ENCODE measurements at places on chromosomes 2 and 18. TPM values are rescaled to one million over a fixed set of nuclear protein-coding genes. Genes with fewer than 3 reads are reported as not detected.
A peak's percentile ranks its signal among the peaks of the same experiment; 100 is the strongest.

DNA sequence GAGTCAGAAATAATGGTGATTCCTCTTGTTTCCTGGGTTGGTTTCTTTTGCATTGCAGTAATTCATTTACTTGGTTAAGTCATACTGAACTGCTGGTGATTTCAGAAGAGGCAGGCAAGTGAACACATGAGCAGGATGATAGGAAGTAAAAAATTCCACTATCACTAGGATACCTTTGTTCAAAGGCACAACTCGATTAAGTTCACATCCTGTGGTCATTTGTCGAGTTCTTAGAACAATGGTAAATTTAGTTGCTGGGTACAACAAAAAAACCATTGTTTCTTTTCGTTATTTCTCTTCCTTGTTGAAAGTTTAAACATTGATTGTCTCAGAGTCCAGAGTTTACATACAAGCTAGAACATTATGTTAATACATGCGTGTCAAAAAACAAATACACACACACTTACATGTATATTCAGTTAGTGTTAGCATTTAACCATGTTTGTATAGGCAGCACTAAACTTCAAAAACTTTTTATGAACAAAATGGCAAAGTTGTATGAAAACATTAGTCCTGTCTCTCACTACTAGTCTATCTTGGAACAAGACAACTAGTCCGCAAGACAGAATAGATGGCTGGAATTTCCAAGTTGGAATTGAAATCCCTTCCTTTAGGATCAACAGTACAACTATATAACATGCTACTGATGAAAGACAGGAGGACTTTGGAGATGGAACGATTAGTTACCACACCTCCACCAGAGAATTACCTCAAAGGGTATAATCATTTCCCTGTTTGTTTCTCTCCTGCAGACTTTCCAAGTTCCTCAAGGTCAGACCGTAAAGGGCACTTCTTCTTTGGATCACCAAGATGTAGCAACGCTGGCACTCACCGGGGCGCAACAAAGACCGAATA, 26.2 kb downstream of the STK39 start:
- DNase-seq: peak; percentile 66

GRCh38 chr2:128250229-128251025, 68.2 kb downstream of the HS6ST1 start:
- no peak for DNase-seq

GRCh38 chr18:48303883-48304282, 105.3 kb downstream of the ZBTB7C start:
- no peak for DNase-seq

DNA sequence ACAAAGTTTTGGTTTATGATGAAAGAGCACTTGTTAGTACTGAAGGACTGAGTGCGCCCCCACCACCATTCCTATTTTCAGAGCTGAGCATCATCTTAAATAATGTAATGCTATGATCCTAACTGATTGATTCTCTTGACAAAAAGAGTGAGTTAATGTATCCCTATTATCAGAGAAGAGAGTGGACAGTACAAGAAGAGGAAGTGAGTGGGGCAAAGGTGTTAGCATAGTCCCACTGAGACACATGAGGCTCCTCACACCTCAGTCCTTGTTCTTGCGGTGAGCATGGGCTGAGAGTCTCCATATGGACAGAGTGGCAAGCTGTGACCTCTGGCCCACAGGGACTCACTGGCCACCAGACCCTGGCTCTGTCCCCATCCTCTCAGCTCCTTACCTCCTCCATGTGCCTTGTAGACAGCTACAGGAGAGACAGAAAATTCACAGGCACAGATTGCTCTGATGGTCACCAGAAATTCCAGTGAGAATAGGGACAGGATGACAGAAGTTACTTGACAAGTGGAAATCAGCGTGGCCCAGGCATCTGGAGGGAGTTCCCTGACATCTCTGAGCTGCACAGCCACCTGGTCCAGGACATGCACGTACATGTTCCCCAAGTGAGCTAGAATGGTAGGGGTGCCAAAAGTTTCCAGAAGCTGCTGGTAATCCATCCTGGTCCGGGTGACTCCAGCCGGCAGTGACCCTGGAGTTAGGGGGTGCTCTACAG, 32.6 kb downstream of the NAPG start:
- peak; percentile 75 for DNase-seq

Gene KLHL14
- not detected for total RNA-seq

- DNase-seq: no peak
Measured at GRCh38 chr2:23837871-23838270, 89.1 kb downstream of the ATAD2B start.

GRCh38 chr2:62536873-62537547, 31.0 kb upstream of the TMEM17 start:
- peak; percentile 83 for DNase-seq

DNA sequence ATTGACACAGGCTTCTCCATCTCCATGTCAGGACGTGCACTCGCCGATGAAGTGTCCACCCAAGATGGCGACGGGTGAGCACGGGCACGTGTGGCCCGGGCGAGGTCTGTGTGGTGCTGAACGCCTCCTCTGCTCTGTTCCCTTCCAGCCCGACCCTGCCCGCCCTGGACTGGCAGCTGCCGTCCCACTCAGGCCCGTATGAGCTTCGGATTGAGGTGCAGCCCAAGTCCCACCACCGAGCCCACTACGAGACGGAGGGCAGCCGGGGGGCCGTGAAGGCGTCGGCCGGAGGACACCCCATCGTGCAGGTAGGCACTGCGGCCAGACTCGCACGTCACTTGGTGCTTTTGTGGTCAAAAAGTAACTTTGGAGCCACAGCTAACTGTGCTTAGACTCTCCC, 37.7 kb downstream of the NFATC1 start:
- no peak for DNase-seq

DNA sequence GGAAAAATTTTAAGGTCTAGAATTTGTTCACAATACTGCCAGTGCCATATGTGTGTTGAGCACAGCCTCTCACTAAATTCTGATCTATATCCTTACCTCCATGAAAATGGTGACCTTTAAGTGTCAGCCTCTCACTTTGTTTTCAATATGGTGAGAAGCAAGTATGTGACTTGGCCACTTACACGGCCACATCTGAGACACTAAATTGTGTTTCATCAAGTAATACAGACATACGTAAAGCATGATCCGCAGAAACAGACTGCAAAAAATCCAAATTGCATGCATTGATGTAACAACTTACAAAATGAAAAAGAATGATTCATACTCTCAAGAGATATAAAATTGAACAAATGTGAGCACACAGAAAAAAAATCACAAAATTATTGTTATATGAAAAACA, 55.2 kb upstream of the UGP2 start:
- DNase-seq: no peak

Gene PTPN2
- 50.1 TPM for total RNA-seq

- DNase-seq: peak; percentile 35
Measured at GRCh38 chr2:206452750-206453149, 9.4 kb downstream of the ADAM23 start.

GRCh38 chr18:24395049-24395795, 2.4 kb downstream of the OSBPL1A start:
- peak; percentile 23 for DNase-seq

GRCh38 chr2:204272089-204272488, 273.2 kb upstream of the PARD3B start:
- DNase-seq: no peak

Gene FAP
- 0.26 TPM for total RNA-seq

Gene IMPA2
- total RNA-seq: 91.1 TPM

DNA sequence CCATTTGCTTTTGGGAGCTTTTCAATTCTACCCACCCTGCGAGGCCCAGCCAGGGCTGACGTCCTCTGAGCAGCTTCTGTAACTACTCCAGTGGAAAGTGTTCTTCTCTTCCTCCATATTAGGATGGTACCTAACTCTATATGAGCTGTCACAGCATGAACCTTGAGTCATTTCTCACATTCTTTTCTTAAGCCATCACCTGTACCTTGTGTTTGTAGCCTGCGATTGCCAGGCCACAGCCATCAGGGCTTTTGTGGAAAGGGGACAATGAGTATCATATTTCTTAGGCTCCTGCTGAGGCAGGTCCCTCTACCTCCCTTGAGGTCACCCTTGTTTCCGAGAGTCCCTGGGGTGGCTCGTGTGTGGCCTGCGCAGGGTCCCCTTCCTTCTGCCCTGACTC, 144.5 kb upstream of the DLX2 start:
- peak; percentile 85 for DNase-seq

Gene UXS1
- total RNA-seq: 41.6 TPM

Gene NHEJ1
- 22.1 TPM for total RNA-seq

GRCh38 chr2:204386668-204387067, 158.6 kb upstream of the PARD3B start:
- no peak for DNase-seq

Gene ANKRD62
- 0.13 TPM for total RNA-seq

DNA sequence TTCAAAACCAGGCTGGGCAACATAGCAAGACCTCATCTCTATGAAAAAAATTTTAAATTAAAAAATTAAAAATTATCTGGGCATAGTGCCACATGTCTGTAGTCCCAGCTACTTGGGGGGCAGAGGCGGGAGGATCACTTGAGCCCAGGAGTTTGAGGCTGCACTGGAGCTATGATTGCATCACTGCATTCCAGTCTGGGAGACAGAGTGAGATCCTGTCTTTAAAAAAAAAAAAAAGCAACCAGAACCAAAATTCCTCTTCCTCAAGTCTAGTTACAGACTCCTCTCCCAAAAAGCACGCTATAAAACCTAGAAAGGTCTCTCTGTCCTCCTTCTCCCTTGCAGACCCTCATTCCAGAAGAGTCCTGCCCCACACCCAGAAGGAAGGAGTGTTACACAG, 23.9 kb downstream of the TNFAIP6 start:
- no peak for DNase-seq

Gene FEZ2
- 46.3 TPM for total RNA-seq

Gene GALNT5
- 26.1 TPM for total RNA-seq

GRCh38 chr18:21000667-21001066, 110.9 kb downstream of the ROCK1 start:
- DNase-seq: peak; percentile 52

DNA sequence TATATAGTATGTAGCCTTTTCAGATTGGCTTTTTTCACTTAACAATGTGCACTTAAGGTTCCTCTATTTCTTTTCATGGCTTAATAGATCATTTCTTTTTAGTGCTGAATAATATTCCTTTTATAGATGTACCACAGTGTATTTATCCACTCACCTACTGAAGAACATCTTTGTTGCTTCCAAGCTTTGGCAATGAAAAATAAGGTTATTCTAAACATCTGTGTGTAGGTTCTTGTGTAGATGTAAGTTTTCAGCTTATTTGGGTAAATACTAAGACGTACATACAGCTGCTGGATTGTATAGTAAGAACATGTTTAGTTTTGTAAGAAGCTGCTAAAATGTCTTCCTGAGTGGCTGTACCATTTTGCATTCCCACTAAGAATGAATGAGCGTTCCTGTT, 68.3 kb upstream of the RASGRP3 start:
- DNase-seq: no peak

Gene ITGA4
- total RNA-seq: under 0.01 TPM

DNA sequence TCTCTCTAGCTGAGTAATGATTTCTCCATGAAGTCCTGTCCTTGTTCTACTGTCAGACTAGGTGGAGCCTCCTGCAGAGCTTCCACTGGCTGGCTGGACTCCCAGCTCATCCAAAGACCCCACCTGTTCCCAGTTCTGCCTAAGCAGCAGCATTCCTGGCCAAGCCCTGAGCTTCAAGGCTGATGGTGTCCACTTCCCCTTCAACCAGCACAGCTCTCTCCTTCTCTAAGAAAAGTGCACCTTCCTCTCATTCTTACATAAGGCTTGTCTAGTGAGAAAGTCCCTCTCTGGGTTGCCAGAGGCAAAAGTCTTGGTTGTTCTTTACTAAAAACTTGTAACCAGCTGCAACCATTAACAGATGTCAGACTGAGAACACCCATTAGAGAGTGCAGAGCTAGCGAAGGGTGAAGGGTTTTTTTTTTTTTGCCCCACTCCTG, 58.9 kb downstream of the CXCR4 start:
- no peak for DNase-seq

DNA sequence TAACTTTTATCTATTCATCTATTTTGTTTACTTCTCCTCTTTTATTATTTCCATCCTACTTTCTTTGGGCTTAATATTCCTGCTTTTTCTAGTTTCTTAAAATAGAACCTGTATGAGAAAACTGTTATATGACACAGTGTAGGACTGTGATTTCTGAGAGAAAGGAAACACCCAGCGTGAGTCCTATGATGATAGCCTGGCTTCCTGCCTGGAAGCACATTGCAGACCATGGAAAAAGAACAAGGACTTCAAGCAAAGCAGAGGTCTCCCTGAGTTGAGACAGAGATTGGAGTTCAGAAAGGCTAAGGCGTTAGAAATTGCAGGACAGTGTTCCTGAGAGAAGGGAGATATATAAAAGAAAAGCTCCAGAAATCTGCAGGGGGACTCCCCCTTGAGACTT, 7.8 kb downstream of the RBM44 start:
- DNase-seq: no peak

- DNase-seq: no peak
Measured at GRCh38 chr18:29078273-29078672, 901.3 kb upstream of the CDH2 start.

- DNase-seq: peak; percentile 20
Measured at GRCh38 chr2:151302879-151303278, 13.4 kb upstream of the NMI start.

GRCh38 chr2:144054911-144055310, 465.0 kb downstream of the ZEB2 start:
- DNase-seq: no peak

Gene CCDC150
- 3.3 TPM for total RNA-seq

DNA sequence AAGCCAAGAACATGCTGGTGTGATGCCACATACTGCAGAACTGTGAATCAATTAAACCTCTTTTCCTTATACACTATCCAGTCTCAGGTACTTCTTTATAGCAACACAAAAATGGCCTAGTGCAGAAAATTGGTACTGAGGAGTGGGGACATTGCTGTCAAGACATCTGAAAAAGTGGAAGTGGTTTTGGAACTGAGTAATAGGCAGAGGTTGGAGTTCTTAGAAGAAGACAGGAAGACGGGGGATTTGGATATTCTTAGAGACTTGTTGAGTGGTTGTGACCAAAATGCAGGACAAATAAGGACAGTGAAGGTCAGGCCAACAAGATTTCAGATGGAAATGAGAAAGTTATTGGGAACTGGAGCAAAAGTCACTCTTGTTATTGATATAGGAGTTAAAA, 31.3 kb upstream of the CDH2 start:
- DNase-seq: no peak

Gene PSMA8
- not detected for total RNA-seq

- DNase-seq: no peak
Measured at GRCh38 chr18:53798516-53798915, 426.0 kb downstream of the MBD2 start.

DNA sequence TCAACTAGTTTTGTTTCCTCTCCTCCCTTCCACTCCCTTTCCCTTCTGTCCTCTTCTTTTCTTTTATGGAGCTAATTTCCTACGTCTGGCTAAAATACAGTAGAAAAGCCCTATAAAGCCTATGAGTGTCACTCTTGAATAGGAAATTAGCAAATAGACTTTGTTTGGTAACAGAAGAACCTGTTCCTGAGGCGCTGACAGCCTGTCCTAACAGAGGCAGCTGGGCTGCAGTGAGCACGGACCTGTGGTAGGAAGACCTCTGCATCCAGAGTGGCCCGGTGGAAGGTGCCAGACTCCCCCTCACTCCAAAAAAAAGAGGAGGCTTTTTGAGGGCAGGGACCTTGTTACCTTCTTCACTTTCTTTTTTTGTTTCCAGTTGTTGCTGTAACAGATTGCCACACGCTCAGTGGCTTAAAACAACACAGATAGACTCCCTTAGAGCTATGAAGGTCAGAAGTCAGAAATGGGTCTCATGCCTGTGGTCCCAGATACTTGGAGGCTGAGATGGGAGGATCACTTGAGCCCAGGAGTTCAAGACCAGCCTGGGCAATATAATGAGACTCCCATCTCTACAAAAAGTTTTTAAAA, 81.2 kb upstream of the TXNDC2 start:
- no peak for DNase-seq

Data from bronchial epithelial cell (primary cell).